ENCODE measurements at places on chromosomes 5 and 9.
A peak's percentile ranks its signal among the peaks of the same experiment; 100 is the strongest.

DNA sequence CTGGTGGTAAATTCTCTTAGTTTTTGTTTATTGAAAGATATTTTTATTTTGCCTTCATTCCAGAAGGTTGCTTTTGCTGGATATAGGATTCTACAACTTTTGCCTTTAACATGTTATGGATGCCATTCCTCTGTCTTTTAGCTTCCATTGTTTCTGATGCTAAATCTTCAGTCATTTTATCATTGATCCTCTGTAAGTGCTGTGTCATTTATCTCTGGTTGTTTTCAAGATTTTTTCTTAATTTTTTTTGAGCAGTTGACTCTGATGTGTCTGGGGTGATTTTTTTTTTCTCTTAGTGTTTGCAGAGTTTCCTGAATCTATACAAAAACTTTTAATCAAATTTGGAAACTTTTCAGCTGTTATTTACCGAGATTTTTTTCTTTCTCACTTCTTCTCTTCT is 6.4 kb downstream of the CARD6 start:
- DNase-seq, result no peak

GRCh38 chr5:637581-638450 is 25.7 kb downstream of the CEP72 start:
- no peak for DNase-seq

DNA sequence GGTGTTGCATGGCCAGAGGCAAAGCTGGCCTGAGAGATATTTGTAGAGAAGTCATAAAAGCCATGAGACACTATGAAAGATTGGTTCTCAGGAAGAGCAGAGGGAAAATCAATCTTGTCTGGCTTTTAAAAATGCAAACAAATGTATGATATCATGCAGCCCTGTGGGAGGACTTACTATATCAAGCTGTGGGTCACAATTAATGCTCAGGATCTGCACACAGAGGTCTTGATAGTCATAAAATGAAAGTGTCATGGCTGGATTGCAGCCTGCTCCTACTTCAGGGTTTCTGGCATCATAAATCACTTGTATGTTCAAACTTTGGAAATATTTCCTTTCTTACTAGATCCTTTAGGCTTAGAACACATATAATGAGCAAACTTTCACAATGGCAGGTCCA is 151.5 kb downstream of the SEMA6A start:
- no peak for DNase-seq

GRCh38 chr9:99075246-99075912 is 29.5 kb upstream of the TGFBR1 start:
- no peak for DNase-seq

DNA sequence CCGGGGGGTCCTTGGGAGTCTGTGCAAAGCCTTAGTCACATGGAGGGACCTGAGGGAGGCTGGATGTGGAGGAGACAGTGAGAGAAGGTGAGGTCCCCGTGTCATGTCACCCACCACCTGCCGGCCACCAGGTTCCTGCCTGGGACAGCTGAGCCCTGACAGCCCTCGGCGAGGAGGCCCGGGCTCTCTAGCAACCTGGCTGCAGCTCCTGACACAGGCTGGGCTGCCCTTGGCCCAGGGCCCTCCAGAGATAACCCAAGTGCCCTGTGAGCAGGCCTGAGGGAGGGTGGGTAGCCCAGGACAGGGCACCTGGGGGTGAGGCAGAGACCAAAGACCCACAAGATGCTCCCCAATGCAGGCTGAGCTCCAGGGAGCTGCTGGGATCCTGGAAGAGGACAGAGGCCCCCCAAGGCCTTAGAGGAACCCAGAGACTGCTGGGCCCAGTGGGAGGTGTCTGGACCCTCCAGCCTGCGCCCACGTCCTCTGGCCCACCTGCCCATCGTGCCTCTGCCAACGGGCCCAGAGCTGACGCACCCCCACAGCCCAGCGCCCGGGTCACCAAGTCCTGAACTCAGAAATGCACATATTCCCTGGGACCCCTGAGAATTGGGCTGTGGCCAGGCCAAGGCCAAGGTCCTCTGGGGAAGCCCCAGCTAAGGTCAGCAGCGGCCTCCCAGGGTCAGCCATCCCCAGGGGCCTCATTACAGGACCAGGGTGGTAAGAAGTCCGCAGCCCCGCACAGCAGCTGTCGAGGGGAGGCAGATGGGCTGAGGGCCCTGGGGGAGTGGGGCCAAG is 8.8 kb upstream of the PTGDS start:
- DNase-seq, result no peak

DNA sequence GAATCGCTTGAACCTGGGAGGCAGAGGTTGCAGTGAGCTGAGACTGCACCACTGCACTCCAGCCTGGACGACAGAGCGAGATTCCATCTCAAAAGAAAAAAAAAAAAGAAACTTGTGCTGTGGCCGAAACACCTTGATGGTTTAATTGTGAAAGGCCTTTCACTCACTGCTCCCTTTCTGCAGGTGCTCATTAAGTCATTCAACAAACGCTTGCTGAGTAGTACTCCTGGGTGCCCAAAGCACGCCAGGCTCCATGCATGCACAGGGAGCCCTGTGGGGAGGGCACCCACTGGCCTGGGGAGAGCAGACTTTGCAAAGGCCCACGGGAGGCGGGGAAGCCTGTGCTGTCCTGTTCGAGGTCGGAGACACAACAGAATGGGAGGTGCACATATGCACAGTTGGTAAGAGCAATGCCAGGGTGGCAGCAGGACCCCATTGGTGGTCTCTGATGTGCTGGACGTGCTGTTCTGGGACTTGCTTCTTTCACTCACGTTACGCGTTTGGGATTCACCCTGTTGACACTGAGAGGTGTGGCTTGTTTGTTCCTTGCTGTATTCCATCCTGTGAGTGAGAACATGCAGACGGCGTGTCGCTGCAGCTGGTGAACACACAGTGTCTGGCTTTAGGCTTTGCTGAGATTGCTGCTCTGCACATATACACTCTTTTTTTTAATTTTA is 3.0 kb upstream of the ENTPD2 start:
- no peak for DNase-seq

DNA sequence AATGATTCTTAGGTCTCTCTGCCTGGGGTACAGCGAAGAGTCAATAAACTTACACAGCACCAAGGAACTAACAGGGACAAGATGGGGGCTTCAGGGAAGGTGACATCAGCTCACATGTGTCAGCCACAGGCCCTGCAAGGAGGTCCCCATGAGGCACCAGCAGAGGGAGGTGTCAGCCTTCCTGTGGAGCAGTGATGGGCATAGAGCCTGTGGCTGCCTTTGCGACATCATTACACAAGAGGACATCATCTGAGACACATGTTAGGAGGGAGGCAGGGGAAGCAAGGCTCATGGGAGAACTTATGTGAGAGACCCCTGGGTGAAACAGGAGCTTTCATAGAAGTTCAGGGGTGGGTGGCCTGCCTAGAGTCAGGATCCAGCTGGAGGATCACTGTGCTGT is 389.6 kb downstream of the SEMA5A start:
- DNase-seq, result no peak

DNA sequence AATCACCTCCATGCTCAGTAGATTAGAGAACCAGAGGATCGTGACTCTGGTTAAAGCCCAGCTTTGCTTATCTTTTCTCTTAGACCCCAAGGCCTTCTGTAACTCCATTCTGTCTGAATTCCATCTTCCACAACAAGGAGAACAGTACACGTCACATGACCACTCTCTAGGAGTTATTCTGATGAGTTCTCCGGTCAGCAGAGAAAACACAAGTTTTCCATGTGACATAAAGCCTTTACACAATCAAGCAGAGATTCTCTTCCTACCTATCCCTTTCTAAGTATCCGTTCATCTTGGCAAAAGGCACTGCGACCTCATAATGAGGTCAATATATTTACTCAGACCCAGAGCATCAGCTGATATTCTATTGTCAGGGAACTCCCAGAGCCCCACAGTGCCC is 112.3 kb downstream of the TRPM6 start:
- DNase-seq, result no peak

DNA sequence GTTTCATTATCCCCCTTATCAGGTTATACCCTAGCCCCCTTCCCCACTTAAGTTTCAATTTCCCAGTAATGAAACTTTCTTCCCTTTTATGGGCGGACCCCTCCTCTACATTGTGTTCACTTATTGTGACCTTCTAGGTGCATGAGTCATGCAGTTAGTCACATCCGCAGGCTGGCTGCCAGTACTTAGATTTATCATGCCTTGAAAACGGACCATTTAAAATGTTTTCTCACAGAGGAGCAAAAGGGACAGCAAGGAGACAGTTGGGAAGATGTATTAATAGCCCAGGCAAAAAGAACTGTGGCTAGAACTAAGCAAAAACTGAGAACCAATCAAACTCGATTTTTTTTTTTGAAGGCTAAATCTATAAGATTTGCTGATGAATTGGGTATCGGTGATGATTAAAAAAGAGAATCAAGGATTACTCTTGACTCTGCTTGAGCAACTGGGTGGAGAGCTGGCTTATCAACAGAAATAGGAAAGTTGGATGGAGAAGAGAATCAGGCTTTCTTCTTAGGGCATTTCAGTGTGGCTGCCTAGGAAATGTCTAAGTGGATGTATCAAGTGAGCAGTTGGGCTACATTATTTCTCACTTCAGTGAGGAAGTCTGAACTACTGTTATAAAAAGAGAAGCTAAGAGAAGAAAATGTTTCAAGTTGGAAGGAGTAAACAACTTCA is 615.0 kb downstream of the HINT1 start:
- no peak for DNase-seq

GRCh38 chr9:98485706-98486105 is 223.0 kb downstream of the GABBR2 start:
- DNase-seq, result no peak

- no peak for DNase-seq
Observed at GRCh38 chr5:100595152-100595811, 60.1 kb downstream of the FAM174A start.

DNA sequence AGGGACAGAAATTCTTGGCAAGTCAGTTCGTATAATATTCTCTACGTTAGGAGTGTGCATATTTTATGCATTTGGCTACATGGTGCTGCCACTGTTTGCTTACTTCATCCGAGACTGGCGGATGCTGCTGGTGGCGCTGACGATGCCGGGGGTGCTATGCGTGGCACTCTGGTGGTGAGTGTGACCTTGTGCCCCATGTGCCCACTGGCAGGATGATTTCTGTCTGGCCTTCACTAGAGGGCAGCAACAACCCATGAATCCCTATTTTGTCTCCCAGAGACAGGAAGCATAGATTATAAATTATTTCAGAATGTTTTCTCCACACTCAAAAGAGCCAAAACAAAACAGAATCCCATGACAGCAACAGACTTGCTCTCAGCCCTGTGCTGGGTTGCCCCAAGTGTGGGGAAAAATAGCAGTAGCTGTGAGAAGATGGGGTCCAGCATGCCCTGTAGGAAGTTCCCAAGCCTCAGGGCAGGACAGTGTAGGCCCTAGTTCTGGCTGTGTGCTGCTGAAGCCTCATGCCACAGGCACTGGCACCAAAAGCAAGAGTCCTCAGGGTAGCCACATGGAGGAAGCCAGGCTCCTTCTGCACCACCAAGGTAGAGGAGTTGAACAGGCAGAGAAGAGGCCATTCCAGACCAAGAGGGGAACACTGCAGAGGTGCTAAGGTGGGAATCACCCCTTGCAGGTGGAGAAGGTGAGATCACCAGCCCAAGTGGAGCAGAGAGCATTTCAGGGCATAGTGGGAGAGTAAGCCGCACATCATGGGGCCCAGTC is 16.0 kb downstream of the SLC22A5 start:
- peak; percentile 82 for DNase-seq

DNA sequence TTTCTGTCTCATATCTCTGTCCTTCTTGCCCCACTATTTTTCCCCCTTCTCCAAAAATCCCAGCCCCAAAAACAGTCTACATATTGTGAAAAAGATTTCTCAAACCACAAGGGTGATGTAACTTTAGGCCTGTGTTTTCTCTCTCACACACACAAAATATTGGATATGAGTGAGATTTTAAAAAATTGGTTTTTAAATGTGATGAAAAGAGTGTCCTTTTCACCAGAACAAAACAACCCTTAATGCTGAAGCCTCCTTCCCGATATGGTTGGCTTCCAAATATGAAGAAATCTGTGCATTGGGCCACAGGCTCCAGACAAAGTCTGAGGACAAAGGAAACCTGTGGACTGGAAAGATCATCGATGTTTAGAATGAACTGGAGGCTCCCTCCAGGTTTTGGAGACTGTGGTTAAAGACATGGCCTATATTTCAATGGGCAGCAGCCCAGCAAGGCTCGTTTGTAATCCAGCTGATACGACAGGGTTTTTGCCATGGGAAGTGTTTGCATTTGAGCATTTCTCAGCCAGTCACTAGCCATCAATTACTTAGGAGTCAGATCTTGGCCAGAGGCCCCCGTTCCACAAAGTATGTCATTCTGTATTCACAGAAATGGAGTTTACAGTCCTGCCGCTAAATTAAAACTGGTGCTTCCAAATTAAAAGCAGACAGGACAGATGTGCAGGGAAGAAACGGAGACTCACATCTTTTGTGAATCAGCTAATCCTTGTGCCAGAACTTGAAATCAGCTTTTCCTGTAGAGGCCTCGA is 546.3 kb downstream of the EBF1 start:
- DNase-seq, result no peak

- DNase-seq, result no peak
Observed at GRCh38 chr5:90709323-90710155, 150.9 kb downstream of the ADGRV1 start.

- DNase-seq, result peak; percentile 73
Observed at GRCh38 chr9:120915854-120916470, 10.6 kb downstream of the TRAF1 start.

GRCh38 chr9:31759703-31760102 is 624.7 kb upstream of the ACO1 start:
- DNase-seq, result no peak

DNA sequence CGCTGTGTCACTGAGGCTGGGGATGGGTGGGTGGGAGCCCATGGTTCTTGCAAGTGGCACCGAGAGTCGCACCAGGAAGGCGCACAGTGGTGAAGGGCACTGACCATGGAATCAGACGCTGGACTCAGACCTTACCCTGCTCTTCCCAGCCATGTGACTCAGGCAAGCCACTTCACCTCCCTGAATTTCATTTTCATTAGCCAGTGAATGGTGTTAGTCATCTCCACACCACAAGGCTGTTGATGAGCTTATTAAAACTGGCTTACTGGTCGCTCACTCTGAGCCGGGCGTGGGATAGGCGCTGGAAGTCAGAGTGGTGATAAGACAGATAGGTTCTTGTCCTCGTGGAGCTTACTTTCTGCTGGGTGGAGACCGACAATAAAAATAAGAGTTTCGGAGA is 25.1 kb downstream of the FGF18 start:
- DNase-seq, result no peak

DNA sequence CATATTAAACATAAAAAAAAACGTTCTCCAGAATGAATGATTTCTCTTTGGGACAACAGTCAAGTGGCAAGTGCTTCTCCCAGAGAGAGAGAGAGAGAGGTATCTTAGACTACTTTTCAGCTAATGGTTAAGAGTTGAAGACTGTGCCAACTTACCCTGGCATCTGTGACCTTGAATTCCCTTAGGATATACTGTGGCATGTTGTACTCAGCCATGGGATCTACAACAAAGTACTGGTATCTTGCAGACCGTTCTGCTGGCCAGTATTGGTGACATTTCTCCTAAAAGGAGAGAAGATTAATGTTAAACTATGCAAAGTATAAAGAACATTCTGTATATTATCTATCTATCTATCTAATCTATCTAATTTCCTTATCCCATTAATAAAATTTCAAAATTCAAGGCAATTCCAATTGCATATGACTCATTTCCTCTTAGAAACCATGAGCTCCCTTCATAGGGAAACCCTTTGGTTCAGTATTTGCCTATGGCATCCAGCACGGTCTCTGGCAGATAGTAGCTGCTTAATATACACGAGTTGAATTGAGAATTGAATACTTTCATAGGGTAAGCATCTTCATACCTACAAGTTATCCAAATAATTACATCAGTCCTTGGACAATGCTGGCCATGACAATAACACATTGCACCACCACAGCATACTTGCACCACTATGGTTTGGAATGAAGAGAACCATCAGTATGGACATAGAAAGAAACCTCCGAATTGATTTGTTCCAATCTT is 539.4 kb upstream of the DMAC1 start:
- DNase-seq, result no peak

- DNase-seq, result no peak
Observed at GRCh38 chr5:107700481-107700880, 29.7 kb upstream of the EFNA5 start.
